ENCODE measurements at places on chromosomes 12 and 14.

DNA sequence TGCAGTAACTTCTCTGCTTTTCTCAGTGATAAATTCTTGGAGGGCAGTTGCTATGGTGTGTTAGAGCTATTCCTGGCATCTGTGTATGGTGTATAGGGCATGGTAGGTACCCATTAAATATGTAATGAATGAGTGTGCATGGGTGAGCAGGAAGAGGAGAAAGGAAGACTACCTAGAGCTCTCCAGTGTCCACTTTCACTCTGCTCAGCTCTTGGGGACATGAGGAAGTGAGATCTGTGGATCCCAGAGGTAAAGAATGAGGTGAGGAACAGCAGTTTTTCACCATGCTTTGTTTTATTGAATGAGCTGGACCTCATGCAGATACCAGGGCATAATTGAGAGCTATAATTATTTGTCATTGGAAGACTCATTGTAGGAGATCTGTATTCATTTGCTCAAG is 444.8 kb upstream of the RGS6 start:
- ATAC-seq, result no peak

DNA sequence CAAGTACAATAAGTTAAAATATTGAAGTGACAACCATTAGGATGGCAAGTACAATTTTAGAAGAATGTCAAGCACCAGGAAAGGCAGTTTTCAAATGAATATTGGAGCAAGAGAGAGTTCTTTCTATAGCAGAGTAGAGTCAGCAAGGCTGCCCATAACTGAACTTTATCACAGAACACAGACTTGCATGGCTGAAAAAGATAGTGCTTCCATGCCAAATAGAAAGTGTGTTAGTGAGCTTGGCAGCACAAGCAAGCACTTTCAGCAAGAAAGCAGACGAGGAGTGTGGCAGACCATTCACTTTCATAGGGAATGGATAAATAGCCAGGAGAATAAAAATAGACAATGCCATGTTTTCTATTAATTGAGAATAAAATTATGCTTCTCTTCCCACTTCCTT is 647.0 kb upstream of the MGAT4C start:
- ATAC-seq, result no peak

DNA sequence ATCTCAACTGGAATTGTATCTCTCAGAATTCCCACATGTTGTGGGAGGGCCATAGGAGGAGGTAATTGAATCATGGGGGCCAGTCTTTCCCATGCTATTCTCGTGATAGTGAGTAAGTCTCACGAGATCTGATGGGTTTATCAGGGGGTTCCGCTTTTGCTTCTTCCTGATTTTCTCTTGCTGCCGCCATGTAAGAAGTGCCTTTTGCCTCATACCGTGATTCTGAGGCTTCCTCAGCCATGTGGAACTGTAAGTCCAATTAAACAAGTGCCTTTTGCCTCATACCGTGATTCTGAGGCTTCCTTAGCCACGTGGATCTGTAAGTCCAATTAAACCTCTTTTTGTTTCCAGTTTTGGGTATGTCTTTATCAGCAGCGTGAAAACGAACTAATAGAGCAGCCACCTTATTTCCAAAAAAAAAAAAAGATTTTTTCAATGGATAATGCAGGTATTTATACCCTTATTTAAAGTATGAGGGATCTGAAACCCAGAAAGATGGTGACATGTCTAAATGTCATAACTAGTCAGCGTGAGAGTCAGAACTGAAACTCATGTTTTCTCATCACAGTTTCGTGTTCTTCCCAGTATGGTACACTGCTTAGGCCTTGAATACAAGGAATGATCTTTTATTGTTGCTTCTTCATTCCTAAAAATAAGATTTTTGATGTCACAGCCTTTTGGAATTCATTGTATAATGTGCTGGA is 89.6 kb downstream of the ERC1 start:
- ATAC-seq, result no peak

DNA sequence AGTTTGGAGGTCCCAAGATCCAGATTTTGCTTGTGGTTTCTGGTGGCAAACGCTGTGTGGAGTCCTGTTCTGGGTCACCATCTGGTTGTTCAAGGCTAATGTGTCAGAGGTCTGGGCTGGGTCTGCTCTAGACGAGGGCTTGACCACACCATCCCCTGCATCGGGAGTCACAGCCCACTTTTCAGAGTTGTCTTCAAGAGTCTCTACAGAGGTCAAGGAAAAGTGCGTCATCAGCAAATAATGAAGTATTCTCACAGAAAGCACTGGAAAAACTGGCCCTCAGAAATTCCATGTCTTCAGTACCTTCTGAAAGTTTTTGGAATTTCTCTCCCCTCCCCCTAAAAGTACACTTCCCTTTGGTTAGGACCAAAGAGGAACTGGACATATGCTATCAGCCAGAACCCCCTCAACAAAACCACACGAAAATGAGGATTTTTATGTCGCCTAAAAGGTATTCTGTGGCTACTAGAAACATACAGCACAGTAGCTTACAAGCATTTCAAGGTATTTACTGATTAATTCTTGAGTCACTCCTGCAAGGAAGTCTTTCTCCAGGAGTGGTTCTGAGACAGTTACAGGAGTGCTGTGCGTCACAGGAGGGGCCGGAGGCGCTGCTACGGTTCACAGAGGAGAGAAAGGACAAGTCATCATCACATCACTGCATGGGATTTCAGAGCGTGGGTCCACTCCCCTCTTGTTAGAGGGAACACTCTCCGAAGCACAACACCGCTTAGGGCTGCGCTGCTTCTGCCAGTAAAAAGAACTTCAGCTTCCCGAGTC is 35.4 kb downstream of the RAD52 start:
- peak; percentile 66 for ATAC-seq

DNA sequence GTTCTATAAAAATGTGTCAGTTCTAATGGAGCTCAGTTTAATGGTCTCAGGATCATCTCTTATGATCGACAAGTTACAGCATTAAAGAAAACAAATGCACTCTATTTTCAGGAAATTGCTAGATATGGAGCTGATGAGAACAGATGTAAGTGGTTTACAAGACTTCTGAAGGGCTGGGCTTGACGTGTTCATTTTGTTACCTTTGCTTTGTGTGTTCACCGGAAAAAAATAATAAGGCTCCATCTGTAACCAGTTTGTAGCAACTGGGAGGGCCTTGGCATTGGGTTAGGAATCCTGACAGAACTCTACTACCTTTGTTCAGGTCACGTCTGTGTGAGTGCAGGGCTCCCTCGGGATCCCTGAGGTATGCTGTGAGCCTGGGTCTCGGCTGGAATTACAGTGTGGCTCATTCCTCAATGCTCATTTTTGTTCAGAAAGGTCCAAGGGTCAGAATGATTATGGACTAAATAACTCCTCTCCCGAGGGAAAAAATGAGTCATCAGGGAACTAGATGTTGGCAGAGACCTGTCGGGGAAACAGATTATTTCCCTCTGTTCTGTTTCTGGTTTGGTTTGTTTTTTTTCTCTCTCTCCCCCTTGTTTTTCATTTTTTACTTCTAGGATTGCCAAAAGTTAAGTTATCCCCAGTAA is 158.0 kb downstream of the SLC5A8 start:
- peak; percentile 99 for ATAC-seq

DNA sequence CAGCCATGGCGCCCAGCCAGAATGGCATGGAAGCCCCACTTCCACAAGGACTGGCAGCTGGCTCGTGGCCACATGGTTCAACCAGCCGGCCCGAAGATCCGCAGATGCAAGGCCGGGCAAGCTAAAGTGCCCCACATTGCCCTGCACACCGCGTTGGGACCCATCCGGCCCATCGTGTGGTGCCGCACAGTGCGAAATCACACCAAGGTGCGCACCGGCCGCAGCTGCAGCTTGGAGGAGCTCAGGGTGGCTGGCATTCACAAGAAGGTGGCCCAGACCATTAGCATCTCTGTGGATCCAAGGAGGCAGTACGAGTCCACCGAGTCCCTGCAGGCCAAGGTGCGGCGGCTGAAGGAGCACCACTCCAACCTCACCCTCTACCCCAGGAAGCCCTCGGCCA is 15.9 kb downstream of the CDC42BPB start:
- no peak for ATAC-seq

GRCh38 chr12:91240386-91241095 is 57.9 kb upstream of the DCN start:
- ATAC-seq, result no peak

DNA sequence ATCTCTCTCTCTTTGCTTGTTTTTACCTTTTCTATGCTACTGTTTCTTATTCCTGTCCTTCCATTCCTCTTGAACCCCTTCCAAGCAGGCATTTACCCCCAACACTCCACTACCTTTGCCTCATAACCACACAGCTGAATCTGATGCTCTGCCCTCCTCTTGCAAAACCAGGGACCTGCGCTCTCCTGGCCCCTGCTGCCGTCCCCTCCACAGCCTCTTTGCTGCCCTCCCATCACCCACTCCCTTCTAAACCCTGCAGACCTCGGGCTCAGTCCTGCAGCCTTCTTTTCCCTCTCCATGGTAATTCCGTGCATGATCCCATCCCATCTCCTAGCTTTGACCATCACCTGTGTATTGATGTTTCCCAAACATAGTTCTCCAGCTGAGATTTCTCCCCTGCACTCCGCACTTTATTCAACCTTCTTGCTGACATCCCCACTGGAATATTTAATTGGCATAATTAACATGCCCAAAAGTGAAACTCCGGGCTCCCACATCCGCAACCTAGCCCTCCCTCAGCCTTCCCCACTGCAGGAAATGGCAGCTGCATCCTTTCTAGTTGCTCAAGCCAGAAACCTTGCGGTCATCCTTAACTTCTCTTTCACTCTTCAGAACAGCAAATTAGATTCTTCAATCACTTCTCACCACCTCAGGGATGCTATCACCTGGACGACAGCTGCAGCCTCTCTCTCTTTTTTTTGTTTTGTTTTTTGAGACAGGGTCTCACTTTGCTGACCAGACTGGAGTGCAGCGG is 16.0 kb downstream of the FIGNL2 start:
- ATAC-seq, result no peak

GRCh38 chr12:61713121-61713520 is 547.1 kb upstream of the USP15 start:
- no peak for ATAC-seq

GRCh38 chr12:16136219-16136988 is 141.1 kb downstream of the SLC15A5 start:
- no peak for ATAC-seq

GRCh38 chr14:81485372-81485771 is 48.3 kb downstream of the SEL1L start:
- no peak for ATAC-seq

DNA sequence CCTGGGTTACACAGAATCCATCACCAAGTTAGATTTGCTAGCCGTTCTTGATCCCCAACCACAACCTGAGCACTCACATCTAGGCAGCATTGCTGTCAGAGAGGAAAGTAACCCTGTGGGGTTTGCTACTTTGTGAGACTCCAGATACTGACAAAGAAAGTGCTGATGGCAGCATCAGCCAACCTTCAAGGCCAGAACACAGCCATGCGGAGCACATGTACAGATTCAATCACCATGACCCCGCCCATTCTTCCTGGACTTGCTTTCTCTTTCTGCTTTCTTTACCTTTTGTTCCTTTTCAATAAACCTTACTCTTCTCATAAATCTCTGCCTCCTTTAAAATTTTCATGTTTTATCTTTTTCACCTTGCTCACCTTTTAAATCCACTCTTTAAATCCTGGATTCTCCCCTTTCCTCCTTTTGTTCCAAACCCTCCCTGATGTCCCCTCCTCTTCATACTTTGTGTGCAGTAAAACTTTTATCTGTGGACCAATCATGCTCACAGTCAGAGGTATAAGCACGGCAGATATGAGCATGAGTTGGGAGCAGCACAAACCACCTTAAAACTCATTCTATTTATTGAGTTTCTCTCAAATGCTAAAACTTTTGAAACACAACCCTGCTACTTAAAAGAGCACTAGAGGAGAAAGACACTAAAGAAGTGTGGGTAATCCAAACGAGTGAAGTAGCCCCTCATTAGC is 21.9 kb upstream of the CERS5 start:
- ATAC-seq, result no peak

DNA sequence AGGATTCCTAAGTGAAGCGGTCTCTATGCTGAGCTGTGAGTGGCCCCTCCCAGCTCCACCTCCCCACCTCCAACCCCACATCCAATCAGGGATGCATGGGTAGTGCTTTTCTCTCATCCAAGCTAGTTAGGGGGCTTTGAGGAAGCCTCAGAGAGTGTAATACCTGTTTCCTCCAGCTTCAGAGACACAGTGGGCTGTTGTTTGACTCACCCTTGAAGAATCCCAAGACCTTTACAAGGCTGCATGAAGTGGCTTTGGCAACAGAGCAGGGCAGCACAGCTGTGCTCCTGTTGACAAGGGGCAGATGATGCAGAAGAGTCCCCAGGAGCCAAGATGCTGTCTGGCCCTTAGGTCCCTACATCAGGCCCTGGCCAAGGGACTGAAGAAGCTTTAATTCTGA is 27.1 kb upstream of the CLMN start:
- ATAC-seq, result no peak

DNA sequence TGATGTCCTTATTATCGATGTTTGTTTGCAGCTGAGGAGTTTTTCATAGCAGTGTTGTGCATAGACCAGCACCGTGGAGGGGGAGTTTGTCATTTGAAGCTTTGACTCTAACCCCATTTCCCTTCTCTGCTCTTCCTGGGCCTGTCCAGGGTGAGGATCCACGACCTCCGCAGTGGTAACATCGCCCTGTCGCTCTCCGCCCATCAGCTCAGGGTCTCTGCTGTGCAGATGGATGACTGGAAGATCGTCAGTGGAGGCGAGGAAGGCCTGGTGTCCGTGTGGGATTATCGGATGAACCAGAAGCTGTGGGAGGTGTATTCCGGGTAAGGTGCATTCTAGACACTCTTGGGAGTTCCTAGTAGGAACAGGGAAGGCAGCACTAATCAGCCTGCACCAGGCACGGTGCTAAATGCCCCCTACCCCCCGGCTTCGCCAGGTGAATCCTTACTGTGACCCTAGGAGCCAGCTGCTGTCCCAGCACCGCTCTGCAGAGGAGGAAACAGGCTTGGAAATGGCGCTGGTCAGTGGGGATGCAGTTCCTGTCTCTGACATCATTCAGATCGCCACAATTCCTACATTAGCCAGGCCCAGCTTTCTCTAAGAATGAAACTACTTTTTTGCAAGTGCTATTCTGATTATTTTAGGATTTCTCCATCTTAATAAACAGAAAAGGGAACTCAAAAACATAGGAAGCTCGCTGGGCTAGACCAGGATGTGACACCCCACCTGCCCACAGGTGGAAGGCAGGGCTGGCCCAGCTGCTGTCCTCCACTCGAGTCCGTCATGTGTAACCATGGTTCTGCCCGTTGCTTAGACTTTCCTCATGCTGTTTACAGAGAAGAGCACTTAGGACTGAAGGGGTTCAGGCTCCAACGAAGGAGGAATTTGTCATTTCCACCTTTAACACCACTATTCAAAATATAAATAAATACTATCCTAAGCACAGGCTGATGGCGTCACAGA is 74.9 kb downstream of the TESC start:
- ATAC-seq, result no peak

GRCh38 chr14:65282896-65283253 is 129.7 kb upstream of the FUT8 start:
- no peak for ATAC-seq

Data from motor neuron (in vitro differentiated cells).